ENCODE measurements at places on chromosomes 16 and 17. TPM values are rescaled to one million over a fixed set of nuclear protein-coding genes. Genes with fewer than 3 reads are reported as not detected.

Gene IGFBP4
- total RNA-seq = 1,753 TPM

Gene GUCY2D
- total RNA-seq = under 0.01 TPM

Gene CES5A
- not detected for total RNA-seq

Gene SOCS1
- 41.8 TPM for total RNA-seq

Gene LGALS9
- 5.1 TPM for total RNA-seq

Gene KRTAP2-2
- total RNA-seq = not detected

Gene PLLP
- 0.91 TPM for total RNA-seq

Gene KRT17
- total RNA-seq = 11.0 TPM

Gene DBNDD1
- total RNA-seq = 0.72 TPM

Gene TBX2
- total RNA-seq = 38.9 TPM

Gene CPHXL2
- total RNA-seq = not detected

Gene OTOP3
- total RNA-seq = not detected

Gene CCL18
- not detected for total RNA-seq

Gene PRDM7
- total RNA-seq = 0.16 TPM

Gene TMEM256
- 130 TPM for total RNA-seq

Gene FOXN1
- total RNA-seq = not detected

Gene TBC1D3I
- total RNA-seq = 0.39 TPM

Gene SCIMP
- total RNA-seq = not detected

Gene PPP1R27
- not detected for total RNA-seq

Gene LGALS9B
- not detected for total RNA-seq

Gene GNG13
- total RNA-seq = not detected

Gene SOCS3
- total RNA-seq = 36.3 TPM

Gene TMEM235
- total RNA-seq = not detected

Gene AOC2
- 0.72 TPM for total RNA-seq

Gene FSCN2
- total RNA-seq = 1.1 TPM

Gene PDIA2
- total RNA-seq = not detected

Gene ATP6V0A1
- 37.4 TPM for total RNA-seq

Gene CCL1
- total RNA-seq = not detected

Gene SLC52A1
- not detected for total RNA-seq
